ENCODE measurements at places on chromosomes 11 and 22.

- no peak for DNase-seq
These were observed 298.7 kb upstream of the NCAM1 start for GRCh38 chr11:112662554-112662953.

- DNase-seq: no peak
These were observed 92.0 kb upstream of the ISX start for GRCh38 chr22:34973926-34974325.

GRCh38 chr22:50726643-50727340 lies 11.2 kb upstream of the ACR start:
- no peak for DNase-seq

GRCh38 chr11:33242575-33242974 lies 14.6 kb upstream of the HIPK3 start:
- DNase-seq: no peak

DNA sequence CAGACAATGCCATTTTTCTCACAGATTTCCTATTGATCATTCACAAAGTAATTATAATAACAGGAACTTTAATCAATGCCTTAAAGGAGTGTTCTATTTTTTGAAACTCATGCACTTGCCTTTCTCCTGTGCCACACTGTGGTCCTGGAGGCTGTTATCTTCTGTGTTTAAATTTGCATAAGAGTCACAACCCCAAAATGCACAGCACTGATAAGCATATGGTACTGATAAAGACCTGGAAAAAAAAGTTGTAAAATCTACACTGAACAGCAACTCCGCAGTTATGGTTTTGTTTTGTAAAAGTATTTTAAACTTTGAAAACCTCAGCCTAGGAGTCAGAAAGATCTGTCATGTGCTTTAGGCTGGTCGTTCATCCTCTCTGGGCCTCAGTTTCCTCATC lies 9.1 kb upstream of the CCDC34 start:
- DNase-seq: no peak

- no peak for DNase-seq
These were observed 823.1 kb downstream of the DLG2 start for GRCh38 chr11:84804041-84804440.

DNA sequence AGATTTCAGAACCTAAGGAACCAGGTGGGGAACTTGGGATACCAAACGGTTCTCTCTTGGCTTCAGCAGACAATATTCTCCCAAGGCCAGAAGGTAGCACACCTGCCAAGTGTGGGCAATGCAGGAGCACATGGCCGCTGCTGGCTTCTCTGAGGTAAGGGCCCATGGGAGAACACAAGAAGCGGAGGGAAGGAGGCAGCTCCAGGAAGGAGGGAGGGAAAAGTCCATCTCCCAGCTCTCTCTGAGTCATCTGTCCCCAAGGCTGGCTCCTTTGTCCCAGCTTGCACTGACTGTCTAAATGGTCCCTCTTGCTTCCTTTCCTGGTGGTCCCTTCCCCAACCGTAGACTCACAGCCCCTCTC lies 557.9 kb upstream of the CADM1 start:
- DNase-seq: no peak
